ENCODE measurements at places on chromosomes 1 and 21.

GRCh38 chr1:196655071-196655470, 3.2 kb downstream of the CFH start:
- DNase-seq = no peak

- DNase-seq = no peak
Measured at GRCh38 chr21:15445327-15445726, 284.5 kb upstream of the USP25 start.

DNA sequence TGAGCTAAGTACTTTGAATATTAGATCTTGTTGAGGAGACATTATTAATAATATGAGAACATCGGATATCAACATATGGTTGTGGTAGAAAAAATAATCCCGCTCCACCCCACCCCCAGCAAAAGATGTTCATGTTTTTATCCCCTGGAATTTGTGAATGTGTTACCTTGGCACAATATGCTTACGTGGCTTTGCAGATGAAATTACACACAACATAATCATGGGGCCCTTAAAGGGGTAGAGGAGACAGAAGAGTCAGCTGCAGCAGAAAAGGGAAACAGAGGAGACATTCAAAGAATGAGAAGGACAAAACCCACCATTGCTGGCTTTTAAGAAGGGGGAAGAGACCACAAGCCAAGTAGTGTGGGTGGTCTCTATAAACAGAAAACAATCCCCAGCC, 104.1 kb downstream of the SEC16B start:
- no peak for DNase-seq

DNA sequence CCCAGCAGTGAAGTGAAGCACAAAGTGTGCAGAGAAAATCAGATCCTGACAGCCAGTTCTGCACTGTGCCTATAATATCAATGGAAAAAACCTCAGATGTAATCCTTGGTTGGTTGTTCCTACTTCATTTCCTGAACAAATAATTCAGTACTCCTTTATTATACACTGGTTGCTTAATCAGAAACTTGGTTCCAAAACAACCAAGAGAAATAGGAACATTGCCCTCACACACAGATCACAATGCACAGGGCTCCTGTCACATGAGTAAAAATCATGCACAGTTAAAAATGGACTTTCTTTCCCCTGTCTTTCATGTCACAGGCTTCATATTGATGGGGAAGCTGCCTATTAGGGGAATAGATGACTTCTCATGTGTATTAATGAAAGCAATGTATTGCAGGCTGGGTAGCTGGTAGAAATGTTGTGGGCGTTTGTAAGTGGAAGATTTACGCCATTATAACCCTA, 9.7 kb downstream of the DNASE2B start:
- no peak for DNase-seq

DNA sequence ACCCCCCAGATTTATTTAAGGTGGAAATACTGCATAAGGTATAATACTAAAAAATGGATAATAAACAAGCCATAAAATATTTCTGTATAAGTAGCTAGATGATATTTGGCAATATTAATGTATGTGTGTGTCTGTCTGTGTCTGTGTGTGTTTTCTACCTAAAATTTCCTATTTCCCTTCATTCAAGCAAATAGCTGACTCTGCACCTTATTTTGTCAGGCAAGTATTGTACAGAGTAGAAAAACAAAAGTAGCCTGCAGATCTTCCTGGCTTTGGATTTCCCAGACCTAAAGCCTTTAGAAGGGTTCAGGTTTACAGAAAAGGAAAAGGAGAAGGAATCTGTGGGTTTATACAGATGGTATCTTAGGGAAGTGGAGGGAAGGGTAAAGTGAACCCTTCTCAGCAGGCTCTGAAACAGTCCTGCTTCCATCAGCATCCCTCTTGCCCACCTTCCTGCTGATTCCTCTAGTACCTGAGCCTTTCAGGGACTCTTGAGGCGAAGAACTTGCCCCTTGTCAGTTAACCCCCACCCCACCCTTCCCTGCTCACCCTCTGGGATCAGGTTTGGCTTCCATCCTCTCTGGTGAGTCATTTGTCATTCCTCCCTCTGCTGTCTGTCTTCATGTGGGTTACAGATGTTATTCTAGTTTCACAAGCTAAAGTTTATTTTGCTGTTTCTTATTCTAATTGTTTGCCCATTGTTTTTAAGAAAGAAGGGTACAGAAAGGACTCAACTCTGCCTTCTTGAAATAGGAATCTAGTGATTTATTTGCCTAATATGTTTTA, 21.7 kb upstream of the RGS16 start:
- DNase-seq = no peak

Measured in anterior cingulate cortex (tissue), 58 donors.